ENCODE measurements at places on chromosomes 7 and 10.

GRCh38 chr7:140734096-140734495 lies 37.6 kb downstream of the NDUFB2 start:
- no peak for ATAC-seq

GRCh38 chr10:121148921-121149320 lies 297.8 kb downstream of the WDR11 start:
- no peak for ATAC-seq

GRCh38 chr10:110506448-110506847 lies 8.7 kb downstream of the DUSP5 start:
- ATAC-seq = no peak

GRCh38 chr7:12222889-12223579 lies 11.9 kb downstream of the TMEM106B start:
- no peak for ATAC-seq

DNA sequence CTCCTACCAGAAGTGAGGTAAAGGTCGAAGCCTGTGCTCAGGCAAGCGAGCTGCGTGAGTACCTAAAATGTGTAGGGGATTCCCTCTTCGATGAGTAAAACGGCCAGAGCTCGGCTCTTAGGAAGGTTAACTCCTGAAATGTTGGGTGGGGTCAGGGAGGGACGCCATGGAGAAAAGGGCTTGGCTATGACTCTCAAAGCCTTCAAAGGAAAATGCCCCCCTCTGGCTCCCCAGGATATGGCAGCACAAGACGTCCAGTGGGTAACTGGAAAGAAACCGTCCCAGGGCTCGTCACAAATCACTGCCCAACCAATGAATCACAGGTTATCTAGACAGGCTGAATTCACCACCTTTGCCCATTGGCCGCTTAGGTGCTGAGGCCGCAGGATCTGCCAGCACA lies 58.0 kb downstream of the CALML3 start:
- ATAC-seq = peak; percentile 39

- ATAC-seq = no peak
Observed at GRCh38 chr7:115749924-115750323, 280.6 kb downstream of the TFEC start.

GRCh38 chr7:43351683-43352082 lies 231.2 kb upstream of the STK17A start:
- ATAC-seq = no peak

- ATAC-seq = no peak
Observed at GRCh38 chr7:132815696-132816311, 239.5 kb upstream of the PLXNA4 start.

DNA sequence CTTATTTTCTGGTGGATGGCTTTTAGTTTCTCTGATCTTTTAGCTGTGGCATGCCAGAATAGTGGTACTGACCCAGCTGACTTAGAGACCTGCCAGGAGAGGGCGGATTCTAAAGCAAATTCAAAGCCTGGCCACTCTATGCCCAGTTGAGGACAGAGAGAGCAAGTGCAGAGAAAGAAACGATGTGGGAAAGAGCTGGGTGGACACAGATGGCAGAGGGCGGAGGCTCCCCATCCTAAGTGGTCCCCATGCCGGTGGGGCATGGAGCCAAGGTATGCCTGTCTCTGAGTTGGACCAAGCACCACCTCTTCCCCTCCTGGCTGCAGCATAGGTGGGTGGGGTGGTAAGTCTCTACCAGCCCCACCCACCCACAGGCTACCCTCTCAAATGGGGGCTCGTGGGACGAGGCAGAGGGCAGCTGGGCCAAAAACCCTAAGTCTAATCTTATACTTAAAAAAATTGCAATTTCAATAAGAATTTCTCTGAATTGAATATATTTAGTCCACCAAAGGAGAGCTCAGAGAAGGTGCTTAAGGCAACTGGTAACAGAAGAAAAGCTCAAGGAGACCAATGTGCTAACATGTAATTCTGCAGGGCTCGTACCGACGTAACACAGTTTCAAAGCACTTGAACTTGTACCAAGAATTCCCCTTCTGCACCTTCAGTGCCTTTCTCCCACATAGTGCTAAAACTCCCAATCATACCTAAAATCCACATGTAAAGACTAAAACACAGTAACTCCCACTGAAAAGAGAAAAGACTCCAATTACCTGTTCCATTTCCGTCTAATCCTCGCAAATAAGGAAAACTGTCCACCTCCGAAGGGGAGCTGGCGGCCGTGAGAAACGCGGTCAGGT lies 85.7 kb upstream of the NMT2 start:
- ATAC-seq = no peak

DNA sequence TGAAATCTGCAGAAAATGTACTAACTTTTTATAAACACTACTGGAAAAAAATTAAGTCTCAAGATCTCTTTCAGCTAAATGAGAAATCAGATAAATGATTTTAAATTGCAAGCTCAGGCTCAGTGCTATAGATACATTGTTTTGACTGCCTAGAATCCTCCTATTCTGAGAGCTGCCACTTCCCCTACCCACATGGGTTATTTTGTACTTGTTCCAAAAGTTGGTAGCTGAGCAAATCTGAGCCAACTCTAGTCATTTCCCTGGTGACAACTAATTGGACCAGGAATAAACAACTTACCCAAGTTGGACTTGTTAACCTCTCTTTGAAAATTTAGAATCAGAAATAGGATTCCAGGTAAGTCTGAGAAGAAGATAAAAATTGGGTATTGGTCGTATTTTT lies 202.1 kb downstream of the MBL2 start:
- ATAC-seq = no peak

- ATAC-seq = peak; percentile 19
Observed at GRCh38 chr10:71378336-71379117, 18.2 kb upstream of the CDH23 start.

DNA sequence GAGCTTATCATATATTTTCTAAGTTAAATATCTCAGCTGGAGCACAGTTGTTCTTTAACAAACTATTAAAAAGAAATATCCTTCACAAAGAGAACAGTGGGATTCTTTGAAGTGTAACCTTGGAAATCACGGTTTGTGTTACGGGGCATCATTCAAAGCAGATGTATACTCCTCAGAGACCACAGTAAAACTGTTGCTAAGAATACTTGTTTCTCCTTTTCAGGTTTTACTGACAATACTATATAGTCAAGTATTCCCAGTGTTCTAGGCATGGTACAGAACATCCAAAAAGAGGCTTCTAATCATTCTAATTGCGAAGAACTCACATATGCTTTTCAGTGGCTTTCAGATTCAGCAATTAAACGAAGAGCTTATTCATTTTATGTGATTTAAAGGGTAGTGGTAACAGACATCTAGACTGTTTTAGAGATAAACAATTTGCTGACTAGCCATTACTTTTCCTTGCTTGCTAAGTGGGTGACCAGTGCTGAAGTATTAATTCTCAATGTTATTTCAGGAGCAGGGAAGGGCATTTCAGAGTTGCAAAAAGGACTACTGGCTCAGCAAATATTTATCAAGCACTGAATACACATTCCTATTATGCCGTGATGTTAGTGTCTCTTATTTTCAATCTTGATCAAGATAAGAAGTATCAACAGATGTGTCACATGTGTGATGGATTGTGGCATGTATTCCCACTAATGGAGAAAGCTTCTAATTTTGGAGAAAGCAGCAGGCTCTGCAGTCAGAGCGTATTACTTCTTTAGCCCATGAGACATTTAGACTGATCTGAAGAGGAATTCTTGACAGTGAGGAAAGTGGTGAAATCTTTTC lies 236.8 kb downstream of the RNLS start:
- ATAC-seq = no peak

DNA sequence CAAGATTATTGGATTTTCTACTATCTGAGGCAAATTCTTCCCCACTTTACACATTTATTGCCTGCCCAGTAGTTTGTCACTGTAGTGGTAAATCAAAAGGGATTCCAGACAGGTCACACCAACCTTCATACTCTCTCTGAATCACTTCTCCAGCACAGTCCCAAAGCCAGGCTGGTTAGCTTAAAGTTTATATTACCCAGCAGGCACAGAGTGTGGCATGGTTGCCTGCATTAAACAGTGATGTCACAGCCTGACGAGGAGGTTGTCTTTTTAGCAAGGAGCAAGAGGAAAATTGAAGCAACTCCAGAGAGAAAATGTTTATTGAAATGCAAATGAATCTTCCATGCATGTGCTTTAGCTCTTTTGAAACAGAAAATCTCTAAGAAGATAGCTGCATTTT lies 375.5 kb upstream of the CELF2 start:
- ATAC-seq = no peak

- ATAC-seq = no peak
Observed at GRCh38 chr7:155999631-156000489, 187.6 kb upstream of the SHH start.

DNA sequence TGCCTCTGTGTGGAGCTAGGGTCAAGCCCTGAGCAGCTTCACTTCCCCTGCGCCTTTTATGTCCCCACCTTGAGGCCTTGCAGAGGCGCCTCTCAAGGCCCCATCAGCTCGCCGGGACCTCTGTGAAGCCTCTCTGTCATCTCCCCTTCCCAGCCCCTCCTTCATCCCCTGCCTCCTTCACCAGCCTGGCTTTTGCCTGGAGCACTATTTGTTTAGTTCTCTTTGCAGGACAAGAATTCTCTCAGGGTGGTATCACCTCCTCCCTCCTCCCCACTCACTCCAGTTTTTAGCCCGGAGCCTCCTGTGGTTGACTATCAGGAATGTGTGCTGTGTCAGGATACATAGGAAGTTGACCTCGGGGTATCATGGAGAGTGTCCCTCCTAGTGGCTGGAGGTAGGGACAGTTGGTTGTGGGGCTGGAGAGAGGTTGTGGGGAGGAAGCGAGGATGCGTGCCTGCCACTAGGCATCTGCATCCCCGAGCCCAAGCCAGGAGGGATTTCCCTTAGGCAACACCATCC lies 89.8 kb upstream of the ANLN start:
- no peak for ATAC-seq

DNA sequence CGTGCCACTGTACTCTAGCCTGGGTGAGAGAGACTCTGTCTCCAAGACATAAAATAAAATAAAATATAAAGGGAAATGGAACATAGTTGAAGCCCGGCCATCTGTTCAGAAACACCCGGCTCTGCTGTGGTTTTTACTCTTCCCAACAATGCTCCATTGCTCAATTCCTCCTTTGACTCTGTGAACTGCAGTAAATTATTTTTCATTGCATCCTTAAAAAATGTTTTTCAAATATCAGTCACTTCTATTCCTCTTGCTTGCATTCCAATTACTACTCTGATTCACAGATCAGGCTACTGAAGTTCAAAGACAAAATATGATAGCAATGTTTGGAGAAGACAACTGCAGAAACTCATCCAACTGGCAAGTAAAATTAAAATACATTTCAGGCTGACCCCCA lies 983.0 kb downstream of the SORCS1 start:
- ATAC-seq = no peak

- peak; percentile 63 for ATAC-seq
Observed at GRCh38 chr10:84352251-84352842, 24.0 kb downstream of the CCSER2 start.

GRCh38 chr7:21980926-21981500 lies 35.3 kb upstream of the CDCA7L start:
- no peak for ATAC-seq

DNA sequence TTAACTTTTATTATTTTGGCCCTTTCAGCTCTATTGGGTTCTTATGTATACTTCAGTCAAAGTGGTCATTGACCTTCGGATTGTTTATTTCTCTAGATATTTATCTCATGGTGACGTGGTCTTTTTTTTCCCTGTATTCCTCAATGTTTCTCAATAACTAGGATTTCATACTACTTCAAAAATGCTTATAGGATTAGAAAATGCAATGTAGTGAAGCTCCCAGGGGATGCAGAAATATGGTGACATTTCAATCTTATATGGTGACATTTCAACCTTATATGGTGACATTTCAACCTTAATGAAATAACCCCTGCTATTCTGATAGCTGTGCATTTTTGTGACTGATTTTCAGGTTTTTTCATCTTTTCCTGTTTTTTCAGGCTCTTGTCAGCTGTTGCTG lies 51.4 kb downstream of the CHRM2 start:
- no peak for ATAC-seq

GRCh38 chr10:132836832-132837540 lies 51.0 kb upstream of the NKX6-2 start:
- ATAC-seq = peak; percentile 35

DNA sequence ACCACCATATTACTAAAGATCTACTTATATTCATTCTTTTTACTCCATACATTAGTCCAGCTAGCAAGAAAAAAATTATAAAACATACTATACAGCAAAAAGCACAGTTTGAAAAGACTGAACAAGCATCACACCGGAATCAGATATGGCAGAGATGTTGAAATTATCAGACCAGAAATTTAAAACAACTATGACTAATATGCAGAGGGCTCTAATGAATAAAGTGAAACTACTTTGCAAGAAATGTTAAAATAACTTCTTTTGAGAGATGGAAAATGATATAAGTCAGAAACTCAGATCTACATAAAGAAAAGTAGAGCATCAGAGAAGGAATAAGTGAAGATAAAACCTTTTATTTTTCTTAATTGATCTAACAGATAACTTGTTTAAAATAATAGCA lies 50.9 kb downstream of the SGCE start:
- ATAC-seq = no peak

DNA sequence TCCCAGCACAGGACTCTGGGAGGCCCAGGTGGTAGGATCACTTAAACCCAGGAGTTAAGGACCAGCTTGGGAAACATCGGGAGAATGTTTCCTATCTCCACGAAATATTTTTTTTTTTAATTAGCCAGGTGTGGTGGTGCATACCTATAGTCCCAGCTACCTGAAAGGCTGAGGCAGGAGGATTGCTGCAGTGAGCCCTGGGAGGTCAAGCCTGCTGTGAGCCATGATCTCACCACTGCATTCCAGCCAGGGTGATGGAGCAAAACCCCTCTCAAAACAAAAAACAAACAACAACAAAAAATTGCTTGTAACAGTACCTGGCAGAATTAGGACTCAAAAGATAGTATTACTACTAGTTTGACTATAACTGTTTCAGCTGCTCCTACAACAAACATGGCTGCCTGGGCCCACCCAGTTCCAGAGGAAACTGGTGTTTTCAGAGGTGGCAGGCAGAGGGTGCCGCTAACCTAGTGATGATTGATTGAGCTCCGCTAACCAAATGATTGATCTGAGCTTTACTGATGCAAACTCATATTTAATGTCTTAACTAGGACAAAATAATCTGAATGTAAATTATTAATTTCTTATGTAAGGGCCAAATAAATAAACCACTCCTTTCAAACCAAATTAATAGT lies 57.0 kb downstream of the AP3M1 start:
- no peak for ATAC-seq

DNA sequence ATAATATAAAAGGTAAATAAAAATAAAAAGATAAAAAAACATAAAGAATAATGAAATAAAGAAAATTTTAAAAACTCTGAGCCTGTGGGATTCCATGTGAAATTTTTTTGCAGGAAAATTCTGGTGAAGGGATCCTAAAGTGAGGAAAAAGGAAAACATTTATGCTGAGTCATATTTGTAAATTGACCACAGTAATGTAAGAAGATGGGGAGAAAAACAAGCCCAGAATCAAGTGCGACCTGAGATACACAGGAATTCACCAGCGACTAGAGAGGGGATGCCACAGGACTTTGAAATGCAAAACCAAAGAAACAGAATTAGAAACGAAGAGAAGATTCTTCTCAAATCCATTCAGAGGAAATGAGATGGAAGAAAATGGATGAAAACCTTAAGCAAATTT lies 133.8 kb upstream of the PFKP start:
- no peak for ATAC-seq

Measured in esophagus mucosa (tissue), 1 donor.